ENCODE measurements at places on chromosomes 1 and 21.

GRCh38 chr1:162982364-162982763, 86.8 kb upstream of the RGS4 start:
- DNase-seq = no peak

DNA sequence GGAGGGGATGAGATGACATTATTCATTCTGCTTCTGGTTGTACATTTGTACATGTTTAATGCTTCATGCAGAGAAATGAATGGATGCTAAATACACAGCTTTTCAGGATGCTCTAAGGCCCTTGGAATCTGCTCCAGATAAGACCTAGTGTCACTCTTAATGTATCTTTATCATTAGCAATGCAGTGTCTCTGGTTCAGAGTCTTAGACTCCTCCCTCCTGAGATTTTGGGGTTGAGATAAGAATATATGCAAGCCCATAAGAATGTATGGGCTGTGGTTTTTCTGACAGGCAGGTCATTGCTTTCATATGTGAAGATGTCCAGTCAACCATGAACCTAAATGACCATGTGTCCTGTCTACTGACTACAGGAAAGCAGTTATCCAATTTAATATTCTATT, 415.5 kb downstream of the RPS6KC1 start:
- DNase-seq = no peak

DNA sequence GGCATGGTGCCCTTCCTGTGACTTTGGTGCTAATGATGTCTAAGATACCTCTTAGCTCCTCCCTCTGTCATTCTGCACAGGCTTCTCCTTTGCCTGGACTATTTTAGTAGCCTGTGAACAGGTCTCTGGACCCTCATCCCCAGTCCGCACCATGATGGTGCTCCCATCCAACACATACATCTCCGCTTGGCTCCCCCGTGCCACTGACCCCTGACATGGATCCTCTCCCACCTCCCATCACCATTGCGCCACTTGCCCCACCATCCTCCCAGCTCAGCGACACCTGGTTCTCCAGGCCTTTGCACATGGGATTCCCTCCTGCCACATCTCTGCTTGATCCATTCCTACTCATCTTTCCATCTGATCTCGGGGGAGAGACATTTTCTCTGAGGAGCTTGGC, 33.9 kb downstream of the RUNX3 start:
- no peak for DNase-seq

DNA sequence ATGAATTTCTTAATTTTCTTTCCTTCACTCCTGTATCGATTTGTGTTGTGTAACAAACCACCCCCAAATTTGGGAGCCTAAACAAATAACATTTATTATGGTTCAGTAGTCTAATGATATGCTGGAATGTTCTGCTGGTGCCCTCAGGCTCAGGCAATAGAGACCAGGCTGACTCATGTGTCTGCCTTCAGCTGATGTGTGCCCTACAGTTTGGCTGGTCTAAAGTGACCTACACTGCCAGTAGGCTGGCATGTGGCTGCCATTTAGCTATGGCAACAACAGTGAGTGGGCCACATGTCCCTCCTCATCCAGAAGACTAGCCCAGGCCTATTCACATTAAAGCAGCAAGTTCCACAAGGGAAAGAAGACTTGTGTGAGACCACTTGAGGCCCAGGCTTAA, 115.8 kb downstream of the PTPRC start:
- DNase-seq = no peak

GRCh38 chr1:236689713-236690569, 3.6 kb downstream of the ACTN2 start:
- DNase-seq = no peak

DNA sequence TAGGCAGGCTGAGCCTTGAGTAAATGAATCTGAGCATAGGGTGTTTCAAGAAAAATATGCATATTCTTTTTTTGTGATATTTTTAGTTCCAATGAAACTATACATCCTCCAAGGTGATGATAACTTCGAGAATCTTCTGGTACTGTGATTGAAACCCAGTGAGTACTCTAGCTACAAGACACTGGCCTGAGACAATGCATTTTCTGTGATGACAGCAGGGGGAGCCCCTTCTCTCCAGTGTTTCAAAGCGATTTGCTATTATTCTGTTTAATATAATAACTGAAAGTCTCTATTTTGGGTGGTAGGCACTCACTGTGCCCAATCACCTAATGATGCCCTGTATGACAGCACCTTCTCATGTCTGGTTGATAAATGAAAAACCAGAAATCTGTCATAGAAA, 12.1 kb downstream of the IRF2BP2 start:
- peak; percentile 87 for DNase-seq

- peak; percentile 64 for DNase-seq
Measured at GRCh38 chr1:153919876-153920852, 2.6 kb downstream of the GATAD2B start.

DNA sequence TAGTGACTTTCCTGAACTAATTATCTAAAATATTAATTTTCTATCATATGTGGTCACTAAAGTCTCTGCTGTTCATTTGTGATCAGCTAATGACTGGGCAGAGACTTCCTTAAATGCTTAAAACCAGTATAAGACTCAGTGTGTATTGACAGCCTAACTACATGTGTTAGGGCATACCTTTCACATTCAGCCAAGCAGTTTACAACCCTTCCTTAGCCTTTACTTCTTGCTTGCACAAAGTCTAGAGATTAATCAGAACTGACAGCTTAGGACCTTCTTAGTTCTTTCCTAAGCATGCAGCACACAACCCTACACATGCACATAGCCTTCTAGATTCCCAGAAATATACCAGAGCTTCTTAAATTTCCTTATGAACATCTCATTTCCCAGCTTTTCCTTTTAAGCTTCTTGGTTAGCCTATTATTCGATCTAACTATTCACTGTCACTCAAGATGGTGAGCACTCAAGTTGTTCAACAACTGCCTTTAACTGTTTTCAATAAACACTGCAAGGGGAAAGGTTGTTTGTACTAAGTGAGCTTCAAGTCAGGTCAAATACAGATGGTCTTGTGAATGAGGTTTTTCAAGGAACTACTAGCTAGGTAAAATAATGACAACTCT, 13.4 kb downstream of the EYA3 start:
- no peak for DNase-seq

DNA sequence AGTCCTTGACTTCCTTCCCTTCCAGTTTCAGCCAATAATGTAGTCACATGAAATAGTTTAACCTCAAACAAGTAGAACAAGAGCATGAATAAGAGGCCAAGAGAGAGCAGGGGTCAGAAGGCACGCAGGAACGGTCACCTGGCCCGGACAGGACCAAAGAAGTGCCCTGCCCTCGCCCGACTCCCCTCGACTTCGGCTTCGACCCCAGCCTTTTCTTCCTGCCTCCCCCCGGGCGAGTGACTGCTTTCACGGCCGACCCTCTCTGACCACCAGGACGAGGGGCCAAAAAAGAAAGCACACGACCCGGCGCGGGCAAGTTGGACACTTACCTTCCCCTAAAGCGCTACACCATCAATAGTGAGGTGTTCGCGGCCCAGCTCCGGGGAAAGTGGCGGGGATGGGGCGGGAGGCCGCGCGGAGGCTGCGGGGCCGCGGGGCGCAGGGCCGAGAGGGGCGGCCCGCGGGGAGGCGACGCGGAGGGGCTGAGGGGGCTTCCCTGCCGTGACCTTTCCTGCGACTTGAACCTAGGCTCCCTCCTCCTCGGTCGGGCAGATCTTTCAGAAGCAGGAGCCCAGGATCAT, 519 bp downstream of the RERE start:
- DNase-seq = peak; percentile 55

DNA sequence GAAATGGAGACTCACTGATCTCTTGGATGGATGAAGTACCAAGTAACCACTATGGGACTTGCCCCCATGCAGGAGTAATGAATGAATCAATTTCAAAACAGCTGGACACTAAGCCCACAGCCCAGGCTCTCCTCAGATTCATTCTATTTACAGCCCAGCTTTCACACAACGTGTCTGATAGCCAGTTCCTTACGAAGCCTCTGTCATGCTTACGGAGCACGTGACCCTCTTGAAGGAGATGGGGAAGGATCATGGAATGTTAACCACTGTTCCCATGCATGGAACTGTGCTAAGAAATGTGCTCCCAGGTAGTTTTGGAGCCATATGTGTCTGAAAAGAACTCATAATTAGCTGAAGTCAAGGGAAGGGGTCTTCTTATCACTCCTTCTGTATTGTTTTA, 124.1 kb downstream of the KIF26B start:
- DNase-seq = no peak

GRCh38 chr1:114035304-114035700, 56.0 kb downstream of the OLFML3 start:
- DNase-seq = no peak

DNA sequence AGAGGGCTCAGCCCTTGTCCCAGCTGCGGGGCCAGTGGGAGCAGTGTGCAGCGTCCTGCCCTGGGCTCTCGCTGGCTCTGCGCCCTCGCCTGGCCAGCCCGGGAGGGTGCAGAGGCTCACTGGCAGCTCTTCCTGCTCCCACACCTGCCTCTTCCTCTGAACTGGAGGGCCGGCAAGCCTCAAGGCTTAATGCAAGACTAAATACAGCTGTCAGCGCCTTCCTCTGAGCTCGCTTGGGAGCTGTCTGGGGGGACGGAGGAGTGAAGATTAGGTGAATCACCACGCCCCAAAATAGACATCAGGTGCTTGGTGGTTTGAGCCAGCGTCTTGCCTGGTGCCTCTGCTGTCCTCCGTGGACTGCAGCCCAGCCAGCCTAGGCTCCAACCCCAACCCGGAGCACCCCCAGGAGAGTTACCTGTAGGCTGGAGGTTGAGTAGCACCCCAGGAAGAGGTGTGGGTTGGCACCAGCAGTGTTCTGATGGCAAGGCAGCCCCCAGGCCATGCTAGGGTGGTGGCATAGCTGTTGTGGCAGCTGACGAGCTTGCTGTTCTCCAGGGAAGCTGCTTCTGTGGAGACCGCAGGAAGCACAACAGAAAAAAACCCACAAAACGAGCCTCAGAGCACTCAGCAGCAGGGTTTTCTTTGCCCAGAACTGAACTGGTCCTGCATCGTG, 36.9 kb downstream of the UMODL1 start:
- DNase-seq = peak; percentile 95

DNA sequence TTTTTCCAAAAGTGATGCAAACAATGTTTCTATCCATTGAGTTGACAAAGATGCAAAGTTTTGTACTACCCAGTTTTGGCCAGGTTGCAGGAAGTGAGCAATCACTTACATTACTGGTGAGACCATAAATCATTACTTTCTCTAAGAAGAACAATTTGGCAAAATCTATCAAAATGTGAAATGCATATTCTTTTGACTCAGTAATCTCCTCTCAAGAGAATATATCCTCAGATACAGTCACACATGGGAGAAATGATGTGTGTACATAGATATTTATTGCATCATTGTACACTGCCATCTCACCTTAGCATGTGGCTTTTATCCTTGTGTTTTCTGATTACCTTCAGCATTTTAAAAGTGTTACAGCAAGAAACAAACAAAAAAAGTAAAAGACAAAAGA, 52.4 kb upstream of the FMO3 start:
- DNase-seq = no peak

- DNase-seq = no peak
Measured at GRCh38 chr21:40685141-40685540, 161.8 kb downstream of the DSCAM start.

DNA sequence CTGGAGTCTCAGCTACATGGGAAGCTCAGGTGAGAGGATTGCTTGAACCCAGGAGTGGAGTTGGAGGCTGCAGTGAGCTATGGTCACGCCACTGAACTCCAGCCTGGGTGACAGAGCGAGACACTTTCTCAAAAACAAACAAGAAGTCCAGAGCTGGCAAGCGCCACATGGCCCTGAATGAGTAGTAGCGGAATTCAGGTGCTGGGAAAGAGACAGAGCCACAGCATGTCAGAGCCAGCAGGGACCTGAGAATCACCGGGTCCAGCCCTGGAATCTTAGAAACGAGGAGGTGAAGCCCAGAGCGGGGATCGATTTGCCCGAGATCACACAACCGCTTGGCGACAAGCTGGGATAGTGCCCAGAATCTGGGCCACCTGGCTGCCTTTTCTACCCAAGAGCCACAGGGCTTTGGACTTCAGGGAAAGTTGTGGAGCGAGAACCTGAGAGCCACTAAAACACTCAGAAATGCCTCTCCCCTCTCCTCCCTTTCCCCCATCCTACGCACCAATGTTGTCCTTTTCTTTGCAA, 9.8 kb downstream of the ARL8A start:
- no peak for DNase-seq

GRCh38 chr1:202116287-202116686, 6.4 kb upstream of the GPR37L1 start:
- no peak for DNase-seq

GRCh38 chr21:42784276-42784675, 95.1 kb downstream of the WDR4 start:
- DNase-seq = no peak

DNA sequence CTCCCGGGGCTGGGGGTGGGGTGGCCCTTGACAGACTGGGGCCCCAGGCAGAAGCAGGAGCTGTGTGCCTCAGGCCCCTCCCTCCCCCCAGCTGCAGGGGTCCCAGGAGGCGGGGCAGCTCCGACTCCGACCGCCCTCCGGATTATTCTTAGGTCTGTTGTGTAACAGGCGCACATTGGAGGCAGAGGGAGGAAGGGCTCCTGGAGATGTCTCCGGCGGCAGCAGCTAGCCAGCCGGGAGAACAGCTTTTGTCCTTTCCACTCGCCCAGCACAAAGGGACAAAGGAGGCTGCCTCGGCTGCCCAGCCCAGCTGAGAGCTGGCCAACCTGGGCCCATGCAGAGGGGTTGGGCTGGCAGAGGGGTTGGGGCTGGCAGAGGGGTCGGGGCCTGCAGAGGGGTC, 29.7 kb upstream of the PLCH2 start:
- DNase-seq = no peak

GRCh38 chr1:220764757-220765156, 16.6 kb downstream of the MTARC2 start:
- no peak for DNase-seq

GRCh38 chr1:94298861-94299260, 61.5 kb upstream of the ARHGAP29 start:
- DNase-seq = no peak

DNA sequence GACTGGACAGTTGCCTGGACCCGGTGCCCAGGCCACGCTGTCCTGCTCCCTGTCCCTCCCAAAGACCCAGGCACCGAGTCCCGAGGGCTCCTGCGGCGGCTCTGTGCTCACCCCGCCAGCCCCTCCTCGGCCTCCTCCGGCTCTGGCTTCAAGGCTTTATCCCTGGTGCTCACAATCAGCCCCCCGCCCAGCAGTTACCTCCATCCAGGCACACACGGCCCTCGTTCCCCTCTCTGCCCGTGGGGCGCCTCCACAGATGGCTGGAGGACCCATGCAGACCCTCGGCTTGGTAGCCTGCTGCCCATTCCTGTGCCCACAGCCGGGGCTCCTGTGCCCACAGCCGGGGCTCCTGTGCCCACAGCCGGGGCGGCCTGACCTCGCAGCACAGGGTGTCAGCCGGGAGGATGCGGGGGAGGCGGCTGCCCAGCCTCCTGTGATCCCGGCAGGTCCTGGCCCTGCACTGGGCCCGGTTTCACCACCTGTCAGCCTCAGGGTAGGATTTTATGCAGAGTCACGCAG, 52.3 kb upstream of the COL18A1 start:
- DNase-seq = no peak

- DNase-seq = peak; percentile 71
Measured at GRCh38 chr1:201348211-201348566, 29.3 kb downstream of the TNNT2 start.

GRCh38 chr1:38685388-38685787, 174.2 kb downstream of the RRAGC start:
- no peak for DNase-seq

GRCh38 chr1:178025613-178026356, 55.9 kb upstream of the SEC16B start:
- DNase-seq = no peak

- peak; percentile 34 for DNase-seq
Measured at GRCh38 chr1:6129313-6129712, 50.8 kb downstream of the CHD5 start.

- DNase-seq = no peak
Measured at GRCh38 chr1:48022306-48022705, 25.1 kb upstream of the TRABD2B start.

- DNase-seq = no peak
Measured at GRCh38 chr1:10669570-10669969, 126.9 kb downstream of the CASZ1 start.
